ENCODE measurements at places on chromosomes 2 and 18.

DNA sequence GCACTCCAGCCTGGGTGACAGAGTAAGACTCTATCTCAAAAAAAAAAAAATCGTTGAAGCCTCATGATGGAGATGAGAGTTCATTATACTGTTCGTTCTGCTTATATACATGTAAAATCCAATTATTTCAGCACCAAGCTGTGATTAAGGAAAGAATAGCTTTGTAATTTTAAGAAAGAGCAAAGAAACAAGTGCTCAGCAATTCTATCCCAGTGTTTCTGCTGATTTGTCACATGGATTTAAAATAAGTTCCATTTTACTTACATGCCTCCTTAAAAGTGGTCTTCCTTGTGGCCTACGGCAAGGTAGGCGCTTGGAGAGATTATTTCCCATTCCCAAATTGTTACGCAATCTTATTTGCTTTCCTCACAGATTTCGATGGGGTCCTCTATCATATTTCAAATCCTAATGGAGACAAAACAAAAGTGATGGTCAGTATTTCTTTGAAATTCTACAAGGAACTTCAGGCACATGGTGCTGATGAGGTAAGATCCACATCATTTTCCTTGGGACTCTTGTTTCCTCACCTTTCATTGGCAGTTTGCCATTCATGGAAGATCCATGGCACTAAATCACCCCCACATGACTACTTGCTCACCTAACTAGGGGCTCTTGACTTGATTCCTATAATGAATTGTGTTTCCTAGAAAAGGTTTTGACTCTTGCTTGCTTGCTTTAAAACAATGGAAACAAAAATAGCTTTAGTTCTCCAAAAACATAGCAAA, 11.5 kb downstream of the ARPC2 start:
- DNase-seq = no peak

GRCh38 chr2:241851325-241852115, 7.2 kb downstream of the PDCD1 start:
- no peak for DNase-seq

DNA sequence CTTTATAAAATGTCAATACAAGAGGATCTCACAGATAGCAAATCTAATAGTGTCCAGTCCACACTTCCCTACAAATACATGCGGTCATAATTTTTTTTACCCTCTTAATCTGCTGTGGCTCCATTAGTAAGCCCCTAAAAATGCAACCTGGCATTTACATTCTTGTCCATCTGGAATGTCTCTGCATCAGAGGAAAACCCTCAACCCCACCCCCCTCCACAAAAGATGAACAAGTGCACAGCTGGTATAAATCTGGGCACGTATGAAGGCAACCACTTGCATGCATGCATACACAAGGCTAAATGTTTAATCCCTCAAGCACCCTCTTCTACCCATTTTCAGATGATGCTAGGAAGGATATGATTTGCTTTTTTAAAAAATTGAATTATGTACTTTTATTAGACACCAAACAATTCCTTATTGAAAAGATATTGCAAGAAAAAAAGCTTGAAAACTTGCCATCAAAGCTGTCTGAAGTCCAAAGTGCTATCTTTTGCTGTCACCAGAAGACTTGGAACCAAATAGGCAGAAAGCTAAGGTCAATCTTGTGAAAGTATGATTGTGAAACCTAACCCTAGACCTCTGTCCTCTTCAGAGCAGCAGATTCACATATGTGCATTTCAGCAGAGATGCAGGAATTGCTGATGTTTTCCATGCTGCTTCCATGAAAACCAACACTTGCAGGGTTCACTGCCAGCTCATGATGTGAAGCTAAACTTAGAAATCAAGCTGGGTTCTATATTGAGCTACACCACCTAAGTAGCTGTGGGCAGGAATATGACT, 39.0 kb downstream of the IRS1 start:
- no peak for DNase-seq

GRCh38 chr2:45177870-45178269, 168.6 kb upstream of the SIX2 start:
- DNase-seq = no peak

GRCh38 chr18:13218368-13218991, at the start of gene LDLRAD4:
Gene LDLRAD4, plus strand, starts transcription at chr18:13218760.
- no peak for DNase-seq

GRCh38 chr2:30765876-30766470, 41.3 kb downstream of the CAPN13 start:
- DNase-seq = no peak

GRCh38 chr2:51220606-51221005, 188.7 kb upstream of the NRXN1 start:
- no peak for DNase-seq

All from stimulated activated CD8-positive, alpha-beta memory T cell treated with anti-CD3 and anti-CD28 coated beads, Interleukin-4, amount 100 ng/mL, for 1 hour (primary cell).